ENCODE measurements at places on chromosomes 11 and 22.
A peak's percentile ranks its signal among the peaks of the same experiment; 100 is the strongest.

DNA sequence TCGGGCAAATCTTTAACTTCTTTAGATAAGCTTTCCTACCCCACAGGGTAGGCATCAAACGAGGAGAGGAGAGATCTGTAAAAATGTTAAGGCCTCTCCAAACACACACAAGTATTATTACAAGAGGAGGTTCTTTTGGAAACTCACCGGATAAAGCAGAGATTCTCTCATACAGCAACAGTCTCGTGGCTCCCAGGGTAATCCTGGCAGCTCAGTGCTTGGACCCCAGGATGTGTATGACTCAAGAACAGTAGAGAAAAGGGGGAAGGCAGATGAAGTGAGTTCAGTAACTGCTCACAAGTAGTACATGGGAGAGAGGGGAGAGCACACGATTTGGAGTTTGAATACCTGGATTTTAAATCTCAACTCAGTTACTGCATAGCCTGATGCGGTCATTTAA is 120.9 kb downstream of the FEZ1 start:
- no peak for DNase-seq

DNA sequence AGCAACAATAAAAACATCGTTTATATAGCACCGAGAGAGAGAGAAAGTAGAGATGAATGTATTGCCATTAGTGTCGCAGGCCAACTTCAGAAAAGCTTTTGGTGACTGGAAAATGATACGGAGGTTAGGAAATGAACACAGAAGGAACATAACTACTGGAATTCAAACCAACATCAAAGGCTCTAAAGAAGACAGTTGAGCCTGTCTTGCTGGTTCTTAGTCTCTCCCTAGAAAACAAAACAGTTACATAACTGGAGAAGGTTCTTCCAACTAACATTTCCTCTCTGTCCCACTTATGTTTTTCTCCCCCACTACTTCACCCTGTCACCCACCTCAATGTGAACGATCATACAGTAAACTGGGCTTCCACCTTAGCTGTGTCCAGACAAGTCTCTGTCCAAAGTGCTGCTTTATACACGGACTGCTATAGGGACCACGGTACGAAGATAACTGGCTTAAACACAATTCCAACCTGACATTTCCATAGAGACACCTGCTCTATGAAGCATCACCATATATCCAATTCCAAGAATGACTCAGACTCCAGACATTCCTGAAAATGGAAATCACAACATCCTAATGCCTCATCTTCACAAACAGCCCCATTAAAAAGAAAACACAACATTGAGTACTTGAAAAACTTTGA is 85.2 kb upstream of the ARHGAP32 start:
- no peak for DNase-seq

GRCh38 chr11:62513626-62514025 is 33.0 kb downstream of the AHNAK start:
- DNase-seq: no peak

DNA sequence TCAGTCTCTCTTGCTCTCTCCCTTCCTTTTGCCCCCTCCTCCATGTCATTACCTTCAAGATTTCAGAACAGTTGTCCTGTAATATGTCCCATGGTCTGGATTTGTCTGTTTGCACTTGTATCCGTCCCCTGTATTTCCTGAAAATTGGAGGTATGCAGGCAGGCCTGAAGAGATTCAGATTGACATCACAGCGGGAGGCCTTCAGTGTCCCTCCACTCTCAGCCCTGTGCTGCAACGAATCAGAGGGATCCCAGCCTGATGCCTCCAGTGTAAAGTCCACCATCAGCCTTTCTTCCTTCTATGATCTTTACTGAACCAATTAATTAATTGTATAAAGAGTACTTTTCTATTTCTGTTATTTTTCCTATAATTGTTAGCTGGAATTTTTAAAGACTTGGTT is 57.3 kb downstream of the ELMOD1 start:
- no peak for DNase-seq

DNA sequence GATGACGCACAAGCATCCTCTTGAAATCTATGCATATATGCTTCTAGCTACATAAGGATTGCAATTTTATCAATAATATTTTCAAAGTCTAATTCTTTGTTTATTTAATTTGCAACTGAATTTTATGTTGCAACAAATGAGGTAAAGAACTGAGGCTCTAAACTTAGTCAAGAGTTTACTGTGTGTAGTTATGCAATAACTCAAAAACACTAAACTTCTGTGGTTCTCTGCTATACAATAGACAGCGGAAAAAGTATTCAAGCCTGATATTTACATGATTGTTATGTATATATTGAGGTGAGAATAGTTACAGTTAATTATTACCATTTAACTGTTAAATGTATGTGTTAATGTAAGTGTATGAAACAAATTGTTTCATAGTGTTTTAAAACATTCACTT is 32.9 kb downstream of the MSANTD4 start:
- DNase-seq: no peak

DNA sequence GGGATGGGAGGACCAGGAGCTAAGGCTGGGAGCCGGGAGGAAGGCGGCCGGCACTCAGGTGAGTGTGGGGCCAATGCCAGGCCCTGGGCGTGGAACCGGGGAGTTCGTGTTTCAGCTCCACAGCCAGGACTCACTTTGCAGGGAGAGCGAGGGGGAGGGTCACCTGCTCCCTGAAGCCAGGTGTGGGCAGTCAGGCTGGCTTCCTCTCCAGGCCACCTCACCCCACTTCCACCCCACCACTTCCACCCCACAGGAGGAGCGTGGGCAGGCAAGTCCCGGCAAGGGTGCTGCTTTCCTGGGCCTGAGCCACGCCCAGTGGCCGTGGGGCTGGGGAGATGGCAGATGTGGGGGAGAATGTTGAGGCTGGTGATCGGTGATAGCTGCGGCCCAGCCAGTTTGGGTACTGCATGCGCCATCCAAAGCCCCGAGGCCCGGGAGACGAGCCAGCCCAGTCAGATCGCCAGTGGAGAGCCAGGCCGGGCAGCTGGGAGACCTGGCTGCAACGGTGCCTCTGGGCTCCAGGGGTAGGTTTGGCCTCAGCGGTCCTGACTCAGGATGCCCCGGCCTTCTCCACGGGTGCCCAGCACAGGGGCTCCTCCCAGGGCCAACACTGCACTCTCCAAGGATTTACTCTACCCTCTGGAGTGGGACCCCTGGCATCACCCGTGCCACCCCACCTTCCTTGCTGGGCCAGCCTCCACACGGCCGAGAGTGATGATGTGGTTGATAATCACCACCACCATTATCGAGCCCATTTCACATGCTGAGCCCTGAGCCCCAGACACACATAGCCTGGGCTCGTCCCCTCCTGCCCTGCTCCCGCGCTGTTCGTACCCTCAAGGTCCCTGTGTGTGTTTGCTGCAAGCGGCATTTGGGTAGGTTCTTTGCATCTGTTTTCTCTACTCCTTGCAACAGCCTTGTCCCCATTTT is 93.8 kb downstream of the WNT7B start:
- DNase-seq: no peak

DNA sequence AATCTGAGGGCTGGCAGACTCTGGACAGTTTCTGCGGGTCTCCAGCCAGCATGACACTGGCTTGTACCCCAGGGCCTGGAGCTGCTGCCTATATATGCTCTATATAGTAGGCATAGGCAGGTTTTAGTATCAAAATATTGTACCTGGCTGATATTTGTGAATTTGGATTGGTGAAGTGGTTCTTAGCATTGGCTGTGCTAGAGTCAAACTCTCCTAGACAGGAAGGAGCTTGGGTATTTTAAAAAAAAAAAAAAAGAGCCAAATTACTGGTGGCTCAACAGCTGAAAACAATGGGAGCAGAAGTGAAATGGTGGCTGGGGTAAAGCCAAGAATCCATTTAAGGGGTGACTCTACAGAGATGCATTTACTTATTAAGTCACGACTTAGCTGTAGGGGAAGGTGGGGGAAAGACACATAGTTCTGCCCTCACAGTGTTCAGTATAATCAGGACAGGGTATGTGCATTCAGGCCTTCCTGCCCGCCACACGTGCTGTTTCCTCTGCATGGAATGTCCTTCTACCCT is 11.0 kb upstream of the MTFP1 start:
- no peak for DNase-seq

DNA sequence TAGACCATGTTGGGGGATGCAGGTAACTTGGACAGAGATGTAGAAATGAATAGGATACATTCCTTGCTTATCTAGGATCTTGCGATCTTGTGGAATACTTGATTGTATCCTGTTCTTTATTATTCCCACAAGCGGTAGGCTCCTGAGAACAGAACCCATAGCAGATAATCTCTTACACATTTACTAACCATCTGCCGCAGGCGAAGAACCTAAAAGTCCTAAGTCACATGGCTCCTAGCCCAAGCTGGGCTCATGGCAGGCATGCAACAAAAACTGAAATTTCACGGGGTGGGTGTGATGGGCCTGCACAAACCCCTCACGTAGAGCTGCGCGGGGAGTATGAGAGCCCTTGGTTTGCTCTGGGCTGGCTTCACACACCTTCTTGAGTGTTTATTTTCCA is 177.4 kb upstream of the NECTIN1 start:
- DNase-seq: no peak

- DNase-seq: no peak
These were observed 49.9 kb downstream of the BTG4 start for GRCh38 chr11:111462329-111462728.

DNA sequence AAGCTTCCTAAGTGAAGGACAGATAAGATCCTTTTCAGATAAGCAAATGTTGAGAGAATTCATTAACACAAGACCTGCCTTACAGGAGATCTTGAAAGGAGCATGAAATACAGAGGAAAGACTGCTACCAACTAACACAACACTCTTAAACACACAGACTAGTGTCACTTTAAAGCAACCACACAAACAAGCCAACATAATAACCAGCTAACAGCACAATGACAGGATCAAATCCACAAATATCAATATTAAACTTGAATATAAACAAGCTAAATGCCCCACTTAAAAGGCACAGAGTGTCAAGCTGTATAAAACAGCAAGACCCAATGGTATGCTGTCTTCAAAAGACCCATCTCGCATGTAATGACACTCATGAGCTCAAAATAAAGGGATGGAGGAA is 70.8 kb upstream of the HMGXB4 start:
- DNase-seq: no peak

DNA sequence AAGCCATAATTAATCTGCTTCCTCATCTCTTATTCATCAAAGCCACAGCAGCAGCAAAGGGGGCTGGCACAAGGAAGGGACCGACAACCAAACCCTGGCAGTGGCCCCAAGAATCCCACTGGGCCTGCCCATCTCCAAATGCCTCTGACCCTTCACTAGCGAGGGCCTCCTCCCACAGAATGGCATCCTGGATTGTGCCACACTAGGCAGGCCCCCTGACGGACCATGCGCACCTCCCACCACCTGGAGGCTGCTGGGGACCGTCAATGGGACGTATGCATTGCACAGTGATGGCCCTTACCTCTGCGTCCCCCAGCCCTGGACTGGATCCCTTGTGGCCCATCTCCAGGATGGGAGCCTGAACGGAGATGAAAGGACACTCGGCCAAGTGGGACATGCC is 4.1 kb upstream of the RTN4R start:
- DNase-seq: no peak

DNA sequence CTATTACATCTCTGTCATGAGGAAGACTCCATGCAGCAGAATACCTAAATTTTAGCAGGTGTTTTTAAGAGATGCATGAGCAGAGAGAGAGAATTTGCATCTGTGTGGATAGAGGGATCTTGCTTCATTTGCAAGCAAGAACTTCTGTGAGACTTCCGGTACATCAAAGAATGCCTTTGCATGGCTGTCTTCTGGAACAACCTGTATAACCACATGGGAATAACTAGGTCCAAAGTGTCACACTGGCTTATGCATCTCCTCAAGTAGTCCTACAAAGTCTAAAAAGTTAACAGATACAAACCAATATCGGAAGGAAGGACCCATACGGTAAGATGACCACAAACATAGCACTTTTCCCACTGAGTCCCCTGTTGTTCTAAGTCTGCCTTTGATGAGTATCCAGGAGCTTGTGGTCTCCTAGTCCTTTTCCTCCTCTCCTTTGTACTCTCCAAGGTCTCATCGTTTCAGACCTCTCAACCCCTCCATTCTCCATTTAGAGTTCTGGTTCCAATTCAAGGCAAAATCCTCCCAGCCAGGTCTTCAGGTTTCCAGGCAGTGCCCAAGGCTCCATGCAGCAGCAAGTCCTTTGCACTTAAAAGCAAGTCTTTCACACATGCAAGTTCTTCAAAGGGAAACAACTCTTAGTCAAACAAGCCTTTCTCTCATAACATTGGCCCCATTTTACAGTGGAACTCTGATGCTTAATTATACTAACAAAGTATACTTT is 581.7 kb upstream of the ARHGAP42 start:
- DNase-seq: no peak

DNA sequence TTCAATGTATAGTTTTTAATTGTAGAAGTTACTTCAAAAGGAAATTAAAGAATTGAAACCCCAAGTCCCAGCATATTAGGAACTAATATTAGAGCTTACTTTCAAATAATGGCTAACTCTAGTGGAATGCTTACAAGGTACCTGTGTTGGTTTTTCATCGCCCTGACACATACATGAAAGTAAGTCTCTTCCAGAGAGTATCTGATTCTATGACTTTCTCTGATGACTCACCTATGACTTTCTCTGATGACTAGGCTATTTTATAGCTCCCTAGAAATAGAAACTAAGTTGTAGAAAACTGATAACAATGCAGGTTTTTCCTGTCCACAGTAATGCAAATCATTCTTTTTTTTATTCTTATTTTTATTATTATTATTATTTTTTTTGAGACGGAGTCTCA is 33.6 kb upstream of the MMP7 start:
- DNase-seq: peak; percentile 24

DNA sequence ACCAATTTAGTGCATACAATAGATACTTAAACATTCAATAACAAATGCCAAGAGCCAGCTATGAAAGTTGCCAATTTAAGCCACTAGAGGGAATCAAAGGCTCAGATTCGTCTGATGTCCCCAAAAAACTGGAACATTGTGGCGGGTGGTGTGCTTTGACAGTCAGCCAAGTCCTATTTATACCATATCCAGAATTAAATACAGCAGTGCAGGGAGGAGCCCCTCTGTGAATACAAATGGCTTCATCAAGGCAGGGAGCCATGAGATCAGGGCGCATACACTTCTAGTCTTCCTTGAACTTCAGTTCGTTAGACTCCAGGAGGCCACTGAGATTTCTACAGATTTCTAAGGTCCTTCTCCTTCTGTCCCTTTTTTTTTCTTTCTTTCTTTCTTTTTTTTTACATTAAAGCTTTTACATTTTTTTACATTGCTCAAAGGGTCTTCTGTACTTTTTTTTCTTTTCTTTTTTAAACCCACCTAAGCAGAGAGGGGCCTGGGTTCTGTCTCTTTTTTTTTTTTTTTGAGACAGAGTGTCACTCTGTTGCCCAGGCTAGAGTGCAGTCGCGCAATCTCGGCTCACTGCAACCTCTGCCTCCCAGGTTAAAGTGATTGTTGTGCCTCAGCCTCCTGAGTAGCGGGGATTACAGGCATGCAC is 41.5 kb upstream of the HSPA8 start:
- DNase-seq: peak; percentile 65

GRCh38 chr11:14702760-14703159 is 59.2 kb downstream of the PDE3B start:
- no peak for DNase-seq

GRCh38 chr11:82356316-82356715 is 377.3 kb downstream of the FAM181B start:
- no peak for DNase-seq

Data from CD4-positive, alpha-beta T cell treated with Interleukin-4 for 4 hours (primary cell).